ENCODE measurements at places on chromosomes 5 and 9.

GRCh38 chr5:159762921-159763320 lies 153.4 kb upstream of the ADRA1B start:
- DNase-seq = no peak

GRCh38 chr5:14472986-14473567 lies 108.5 kb upstream of the OTULINL start:
- DNase-seq = no peak

DNA sequence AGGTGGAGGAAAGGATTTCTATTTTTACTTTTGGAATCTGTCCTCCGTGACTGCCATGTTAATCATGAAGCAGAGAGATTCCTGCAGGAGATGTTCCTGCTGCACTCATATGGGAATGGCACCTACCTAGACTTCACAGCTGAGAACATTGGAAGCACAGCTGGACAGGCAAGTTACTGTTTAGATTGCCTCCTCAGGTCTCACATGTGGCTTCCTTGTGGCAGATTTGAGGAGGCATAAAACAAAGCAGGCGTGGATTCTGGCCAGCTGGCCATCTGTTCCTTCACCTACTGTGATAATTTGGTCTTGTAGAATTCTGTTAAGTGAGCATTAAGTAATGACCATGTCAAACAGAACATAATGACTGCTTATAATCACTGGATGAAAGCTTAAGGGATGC lies 193.4 kb downstream of the EDIL3 start:
- DNase-seq = no peak

GRCh38 chr9:90909225-90909624 lies 107.6 kb downstream of the SYK start:
- no peak for DNase-seq

DNA sequence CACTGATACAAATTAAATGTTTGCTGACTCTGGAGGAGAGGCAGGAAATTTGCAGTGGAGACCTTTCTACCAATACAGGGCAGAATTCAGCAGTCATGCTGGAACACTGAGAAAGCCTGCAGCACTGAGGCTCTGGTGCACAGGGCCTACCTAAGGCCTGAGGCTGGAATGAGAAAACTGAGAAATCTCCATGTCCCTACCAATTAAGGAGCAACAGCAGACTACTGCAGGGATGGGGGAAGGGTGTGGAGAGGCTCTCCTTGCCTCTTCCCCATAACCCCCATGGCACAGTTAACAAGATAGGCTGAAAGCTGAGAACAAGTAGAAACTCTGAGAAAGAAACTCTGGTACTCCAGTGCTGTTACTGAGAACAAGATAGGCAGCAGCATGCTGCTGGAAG lies 10.5 kb downstream of the FBXO4 start:
- no peak for DNase-seq

- DNase-seq = no peak
Observed at GRCh38 chr5:127804886-127805426, 101.8 kb downstream of the CCDC192 start.

- DNase-seq = no peak
Observed at GRCh38 chr5:7714119-7714518, 136.8 kb downstream of the CFAP90 start.

GRCh38 chr9:97510797-97511654 lies 9.6 kb downstream of the TMOD1 start:
- no peak for DNase-seq

DNA sequence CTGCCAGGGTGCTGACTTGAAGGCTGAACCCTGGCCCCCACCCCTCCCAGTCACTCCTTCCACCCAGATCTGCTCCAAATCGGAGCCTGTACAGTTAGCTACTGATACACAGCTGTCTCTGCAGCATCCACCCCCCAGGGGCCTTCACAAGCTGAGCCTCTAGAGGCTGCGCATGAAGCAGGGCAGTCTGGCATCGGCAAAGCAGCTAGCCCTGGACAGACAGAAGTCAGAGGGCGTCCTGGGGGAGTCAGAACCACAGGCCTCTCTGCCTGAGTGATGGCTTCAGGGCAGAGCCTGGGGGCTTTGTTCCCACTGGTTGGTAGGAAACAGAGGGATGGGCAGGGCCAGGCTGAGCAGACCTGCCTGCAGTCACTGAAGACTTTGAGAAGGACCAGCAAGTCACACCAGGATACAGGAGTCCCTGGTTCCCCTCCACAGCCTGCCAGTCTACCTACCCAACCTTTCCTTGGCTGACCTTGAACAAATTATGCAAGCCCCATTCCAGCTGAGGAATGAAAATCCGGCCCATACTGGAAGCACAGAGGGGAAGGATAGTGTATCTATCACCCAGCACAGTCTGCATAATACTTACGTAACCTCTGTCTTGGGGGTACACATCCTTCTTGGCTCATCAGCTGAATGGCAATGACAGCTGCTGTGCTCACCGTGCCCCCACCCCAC lies 8.8 kb downstream of the VDAC1 start:
- DNase-seq = no peak

- DNase-seq = no peak
Observed at GRCh38 chr5:161155451-161155850, 303.4 kb upstream of the ATP10B start.

DNA sequence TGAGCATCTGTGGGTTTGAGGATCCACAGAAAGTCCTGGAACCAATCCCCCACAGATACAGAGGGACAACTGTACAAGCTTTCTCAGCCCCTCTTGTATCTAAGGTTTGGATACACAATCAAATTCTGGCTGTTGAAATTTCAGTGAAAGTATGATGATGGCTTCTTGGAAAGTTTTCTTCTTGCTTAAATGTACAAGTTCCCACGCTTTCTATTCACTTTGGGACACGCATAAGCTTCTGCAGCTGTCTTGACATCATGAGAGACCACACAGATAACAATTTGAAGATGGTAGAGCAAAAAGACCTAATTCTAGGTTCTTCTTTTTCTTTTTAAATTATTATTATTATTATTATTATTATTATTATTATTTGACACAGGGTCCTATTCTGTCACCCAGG lies 31.6 kb upstream of the ARL15 start:
- no peak for DNase-seq

DNA sequence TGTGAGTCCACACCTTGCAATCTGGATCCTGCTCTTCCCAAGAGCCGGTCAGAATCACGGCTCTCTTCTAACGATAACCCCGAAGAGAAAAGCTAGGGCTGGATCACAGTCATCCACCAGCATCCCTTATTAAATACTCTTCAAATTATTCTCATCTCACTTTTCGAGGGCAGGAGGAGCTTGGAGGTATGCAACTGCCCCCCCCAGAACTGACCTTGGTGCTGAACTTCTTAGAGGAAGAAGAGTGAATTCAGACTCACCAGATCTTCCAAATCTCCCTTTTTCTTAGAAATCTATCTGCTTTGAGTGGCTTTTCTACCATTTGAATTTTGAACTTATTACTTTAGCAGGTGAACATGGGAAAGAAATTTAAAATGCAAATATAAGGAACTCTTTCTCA lies 75.7 kb downstream of the MED10 start:
- DNase-seq = no peak

DNA sequence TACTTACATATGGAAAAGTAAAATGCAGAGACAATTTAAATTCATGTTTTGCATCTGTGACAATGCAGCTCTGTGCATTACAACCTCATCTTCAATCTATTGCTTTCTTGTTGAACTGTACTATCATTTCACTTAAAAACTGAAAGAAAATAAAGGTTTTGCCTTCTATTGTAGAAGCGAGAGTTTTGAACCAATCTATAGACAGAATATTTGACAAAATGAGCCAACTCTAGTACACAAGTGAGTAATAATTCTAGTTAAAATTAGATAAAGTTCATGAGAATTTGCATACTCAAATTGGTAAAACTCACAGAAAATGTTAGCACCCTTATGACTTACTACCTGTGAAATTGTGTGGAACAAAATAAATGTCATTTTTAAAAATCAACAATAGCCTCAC lies 123.7 kb downstream of the EDIL3 start:
- DNase-seq = no peak

DNA sequence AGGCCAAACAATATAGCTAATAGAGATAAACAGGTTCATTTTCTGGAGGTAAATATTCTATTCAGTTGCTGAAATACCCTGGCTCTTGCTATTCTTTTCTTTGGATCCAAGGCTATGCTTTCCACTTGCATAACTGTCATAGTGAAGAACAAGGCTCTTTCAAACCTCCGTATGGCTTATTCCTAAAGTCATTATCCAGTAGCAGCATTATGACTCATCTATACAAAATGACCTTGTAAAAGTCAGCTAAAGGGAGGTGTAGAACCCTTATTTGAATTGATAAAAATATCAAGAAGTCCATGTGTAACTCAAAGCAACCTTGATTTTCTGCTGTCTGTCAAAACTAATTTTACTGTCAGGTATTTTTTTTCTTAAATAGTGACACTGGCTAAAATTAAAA lies 447.8 kb downstream of the PLK2 start:
- no peak for DNase-seq

DNA sequence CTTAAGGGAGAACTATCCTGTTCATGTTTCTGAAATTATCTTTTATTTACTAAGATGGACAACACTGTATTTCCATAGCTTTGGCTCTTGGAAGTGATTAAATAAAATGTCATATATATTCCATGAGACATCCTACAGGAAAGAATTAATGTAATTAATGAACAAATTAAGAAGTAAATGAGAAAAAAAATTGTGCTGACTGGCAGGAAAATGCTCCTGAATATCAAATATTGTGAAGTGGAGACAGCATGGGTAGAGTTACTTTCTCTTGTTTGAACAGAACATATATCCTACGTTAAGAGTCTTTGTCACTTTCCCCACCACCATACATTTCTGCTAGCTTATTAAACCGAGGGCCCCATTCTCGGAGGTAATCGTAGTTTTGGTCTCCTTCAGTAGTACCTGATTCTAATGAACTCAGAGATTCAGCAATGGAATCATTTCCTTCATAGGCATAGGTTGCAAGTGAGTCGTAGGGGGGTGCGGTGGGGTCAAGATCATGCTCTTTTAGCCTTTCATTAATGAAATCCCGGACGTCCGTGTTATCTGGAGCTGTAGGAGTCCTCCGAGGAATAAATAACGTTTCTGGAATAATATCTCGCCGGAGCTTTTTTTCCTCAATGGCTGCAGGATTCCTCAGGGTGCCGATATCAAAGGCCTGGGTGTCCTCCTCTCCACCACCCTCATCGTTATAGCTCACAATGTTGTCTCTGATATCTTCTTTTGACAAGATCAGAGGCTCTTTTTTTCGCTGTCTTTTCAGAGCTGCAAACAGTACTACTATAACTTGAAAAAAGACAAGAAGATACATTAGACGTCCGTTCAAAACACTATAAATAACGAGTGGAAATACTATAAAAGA lies 157.2 kb downstream of the CDH10 start:
- no peak for DNase-seq

GRCh38 chr5:31577438-31577837 lies 45.3 kb downstream of the C5orf22 start:
- no peak for DNase-seq

DNA sequence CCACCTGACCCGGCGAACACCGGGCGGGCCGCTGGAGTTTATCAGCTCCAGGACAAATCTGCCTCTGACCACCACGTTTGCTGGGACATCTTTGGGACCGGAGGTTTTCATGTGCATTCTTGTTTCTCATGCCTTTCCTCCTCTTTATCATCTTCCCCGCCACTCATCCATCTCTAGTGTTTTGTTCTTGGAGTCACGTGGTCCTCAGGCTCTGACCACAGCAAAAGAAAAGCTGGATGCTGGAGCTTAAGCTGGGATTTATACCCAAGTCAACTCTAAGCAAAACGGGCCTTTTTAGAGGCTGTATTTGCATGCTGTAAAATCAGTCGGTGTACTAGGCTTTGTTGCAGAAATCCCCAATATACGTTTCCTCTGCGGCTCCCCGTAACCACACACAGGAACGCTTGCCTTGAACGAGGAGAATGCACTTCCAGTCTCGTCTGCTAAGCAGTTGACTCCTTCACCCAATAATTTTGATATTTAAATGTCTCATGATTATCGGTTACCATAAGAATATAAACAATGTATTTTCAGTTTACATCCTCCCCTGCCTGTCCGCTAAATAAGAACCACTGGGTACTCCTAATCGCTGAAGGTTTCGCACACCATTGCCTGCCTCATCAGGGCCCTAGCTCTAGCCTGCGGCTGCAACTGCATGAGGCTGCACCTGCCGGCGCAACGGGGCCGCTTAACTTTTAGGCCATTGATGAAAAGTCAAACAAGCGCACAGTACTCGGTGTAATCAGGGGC lies 560 bp upstream of the NDUFS6 start:
- DNase-seq = no peak

- no peak for DNase-seq
Observed at GRCh38 chr5:163633926-163634460, 128.6 kb downstream of the MAT2B start.

GRCh38 chr9:37953775-37954437 lies 50.0 kb upstream of the SLC25A51 start:
- no peak for DNase-seq

GRCh38 chr5:158591301-158591863 lies 508.3 kb downstream of the EBF1 start:
- no peak for DNase-seq

DNA sequence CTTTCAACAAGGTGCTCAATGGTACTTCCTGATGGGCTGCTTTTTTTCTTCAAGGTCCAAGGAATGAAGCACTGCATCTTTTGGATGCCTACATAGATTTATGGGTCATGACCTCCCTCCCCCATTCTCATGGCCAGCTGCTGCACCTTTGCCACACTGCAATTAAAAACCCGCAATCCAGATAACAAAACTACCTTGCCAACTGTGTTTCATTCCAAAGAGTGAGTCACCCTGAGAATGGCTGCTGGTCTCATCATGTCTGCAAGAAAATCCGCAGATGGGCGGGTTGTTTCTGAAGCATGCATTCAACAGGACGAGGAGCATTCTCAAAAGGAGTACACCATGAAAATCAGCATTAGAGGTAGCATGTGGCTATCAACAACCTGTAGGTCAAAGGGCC lies 139.8 kb downstream of the ELAVL2 start:
- no peak for DNase-seq

GRCh38 chr5:57805170-57805569 lies 322.6 kb upstream of the ACTBL2 start:
- DNase-seq = no peak

- DNase-seq = no peak
Observed at GRCh38 chr5:67481362-67481761, 284.8 kb upstream of the CD180 start.

- no peak for DNase-seq
Observed at GRCh38 chr5:157732596-157733262, 1.5 kb downstream of the THG1L start.

- no peak for DNase-seq
Observed at GRCh38 chr5:52735139-52735538, 52.6 kb upstream of the ITGA1 start.

Data from activated naive CD4-positive, alpha-beta T cell treated with anti-CD3 and anti-CD28 coated beads, Interleukin-2, amount 50 U/mL, for 16 hours (primary cell).